ENCODE measurements at places on chromosomes 2 and 18.

GRCh38 chr2:74474899-74475298 lies 2.4 kb upstream of the MRPL53 start:
- DNase-seq: no peak

- no peak for DNase-seq
These were observed 1229.6 kb upstream of the ZEB2 start for GRCh38 chr2:145749556-145749955.

- DNase-seq: no peak
These were observed 2.3 kb downstream of the KIF5C start for GRCh38 chr2:148877403-148877740.

DNA sequence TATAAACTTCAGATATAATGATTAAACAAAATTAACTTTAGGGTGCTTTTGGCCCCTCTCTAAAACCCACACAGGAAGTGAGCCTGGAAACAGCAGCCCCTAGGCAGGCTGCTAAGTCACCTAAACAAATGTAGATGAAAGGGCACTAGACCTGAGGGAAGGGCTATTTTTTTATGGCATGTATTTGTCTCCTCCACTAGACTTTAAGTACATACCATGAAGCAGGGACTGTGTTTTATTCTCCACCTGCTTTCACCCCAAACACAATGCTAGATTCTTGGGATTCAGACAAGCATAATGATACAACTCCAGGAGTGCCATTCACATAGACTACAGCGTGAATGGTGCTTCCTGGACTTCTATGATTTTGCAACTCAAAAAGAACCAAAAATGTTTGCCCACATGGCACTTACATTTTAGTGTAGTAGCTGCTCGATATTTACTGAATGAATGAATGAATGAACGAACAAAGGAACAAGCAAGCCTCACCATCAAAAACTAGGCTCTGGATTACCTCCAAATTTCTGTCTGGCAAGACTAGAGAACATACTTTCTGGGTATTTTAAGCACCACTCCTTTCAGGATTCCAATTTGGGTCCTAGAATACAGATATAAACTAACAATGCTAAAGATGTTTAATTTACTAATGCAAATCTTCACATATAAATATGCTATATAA lies 10.1 kb downstream of the ATAD2B start:
- DNase-seq: no peak

DNA sequence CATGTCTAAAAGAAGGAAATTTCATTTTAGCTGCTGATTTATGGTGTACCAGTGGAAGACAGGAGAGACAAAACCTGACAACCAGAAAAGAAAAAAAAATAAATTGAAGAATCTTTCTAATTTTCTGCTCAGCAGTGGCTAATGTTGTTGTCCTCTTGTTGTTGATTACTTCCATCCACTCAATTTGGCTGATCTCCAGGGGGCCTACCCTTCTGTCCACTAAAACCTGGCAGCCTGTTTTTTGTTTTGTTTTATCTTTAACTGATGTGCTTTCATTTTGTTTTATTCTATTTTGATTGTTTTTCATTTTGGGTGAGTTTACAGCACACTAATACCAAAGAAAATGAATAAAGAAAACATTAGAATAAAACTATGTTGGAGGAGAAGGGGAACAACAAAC lies 27.4 kb downstream of the TFPI start:
- DNase-seq: no peak

DNA sequence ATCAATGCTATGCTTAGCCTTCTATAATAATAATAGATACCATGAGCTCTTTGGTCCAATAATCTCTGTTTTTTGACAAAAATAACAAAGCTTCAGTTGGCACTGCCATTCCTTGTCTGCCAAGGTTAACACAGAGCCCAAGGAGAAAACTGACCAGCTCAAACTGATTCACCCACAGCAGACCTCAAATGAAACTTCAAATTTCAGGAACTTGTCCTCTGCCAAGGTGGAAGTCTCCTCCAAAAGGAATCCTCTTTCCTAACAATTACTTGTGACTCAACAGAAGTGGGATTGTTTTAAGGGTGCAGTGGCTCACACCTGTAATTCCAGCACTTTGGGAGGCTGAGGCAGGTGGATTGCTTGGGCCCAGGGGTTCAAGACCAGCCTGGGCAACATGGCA lies 12.1 kb downstream of the AAK1 start:
- DNase-seq: no peak

GRCh38 chr18:25604196-25604893 lies 252.4 kb upstream of the ZNF521 start:
- DNase-seq: no peak

- no peak for DNase-seq
These were observed 335.5 kb upstream of the NT5C1B start for GRCh38 chr2:18924886-18925285.

DNA sequence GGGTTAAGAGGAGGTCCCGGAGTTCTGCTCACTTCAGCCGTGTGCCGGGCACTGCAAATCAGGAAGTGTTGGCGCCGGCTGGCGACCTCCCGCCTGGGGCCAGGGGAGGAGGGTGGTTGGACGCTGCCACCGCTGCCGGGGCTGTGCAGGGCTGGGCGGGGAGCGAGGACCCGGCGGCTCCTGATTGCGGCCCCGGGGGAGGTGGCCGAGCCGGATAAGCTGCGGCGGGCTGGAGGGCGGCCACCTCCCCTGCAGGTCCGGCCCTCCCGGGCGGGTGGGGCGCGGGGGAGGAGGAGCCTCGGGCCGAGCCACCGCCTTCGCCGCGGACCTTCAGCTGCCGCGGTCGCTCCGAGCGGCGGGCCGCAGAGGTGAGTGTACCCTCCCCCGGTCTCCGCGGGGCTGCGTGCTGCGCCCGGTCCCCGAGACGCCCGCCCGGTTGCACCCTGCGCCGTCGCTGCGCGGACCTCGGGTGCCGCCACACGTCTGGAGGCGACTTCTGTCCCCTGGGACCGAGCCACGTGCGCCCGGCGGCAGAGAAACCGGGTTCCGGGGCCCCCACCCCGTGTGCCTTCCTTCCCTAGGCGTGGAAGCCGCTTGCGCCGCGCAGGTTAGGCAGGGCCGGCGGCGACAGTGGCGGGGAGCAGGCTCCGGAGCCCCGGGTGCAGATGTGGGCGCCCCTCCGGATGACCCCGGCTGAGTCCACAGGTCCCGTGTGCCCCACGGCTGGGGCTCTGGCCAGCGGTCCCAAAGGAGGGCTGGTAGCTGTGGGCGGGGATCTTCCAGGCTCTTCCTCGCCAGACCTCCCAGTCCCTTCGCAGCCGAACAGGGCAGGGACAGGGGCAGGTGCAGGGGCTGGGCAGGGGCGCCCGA lies at the start of gene STEAP3:
STEAP3 (plus strand) TSS at position 314 of the 870 bp plus-strand sequence. CDS start 7,179 bp downstream, outside the sequence.
- no peak for DNase-seq
